ENCODE measurements at places on chromosomes 6 and 20.

DNA sequence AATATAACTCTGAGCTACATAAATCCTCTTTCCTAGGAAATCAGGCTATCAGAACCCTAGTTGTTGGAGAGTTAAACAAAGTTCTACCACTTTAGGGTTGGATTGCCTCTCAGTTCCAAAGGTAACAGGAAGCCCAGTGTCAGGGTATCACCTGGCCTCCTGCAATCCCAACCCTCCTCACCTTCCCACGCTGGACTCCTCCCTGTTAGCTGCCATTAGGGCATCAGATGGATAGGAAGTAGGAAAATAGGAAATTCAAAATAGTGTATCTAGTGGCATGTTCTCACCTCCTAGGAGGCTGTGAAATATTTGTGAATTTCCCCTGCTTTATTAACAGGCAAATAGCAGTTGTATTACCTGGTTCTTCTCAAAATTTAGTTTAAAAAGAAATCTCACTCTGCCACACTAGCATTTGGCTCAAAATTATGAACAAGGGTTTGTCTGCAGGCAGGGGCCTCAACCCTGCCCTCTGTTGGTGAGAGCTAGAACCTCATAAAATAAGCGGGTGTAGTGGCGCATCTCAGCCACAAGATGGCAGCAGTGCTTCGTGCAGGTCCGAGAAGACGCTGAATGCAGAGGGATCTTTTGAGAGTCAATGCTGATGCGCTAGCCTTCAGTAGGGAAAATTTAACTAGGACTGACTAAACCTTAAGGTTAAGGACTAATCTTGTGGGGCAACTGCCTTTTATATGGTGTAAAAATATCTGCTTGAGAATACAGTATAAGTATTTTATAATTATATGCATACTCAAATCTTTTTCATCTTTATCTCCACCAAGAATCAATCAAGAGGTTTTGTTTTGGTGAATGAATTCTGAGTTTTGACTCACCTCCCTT lies 209.8 kb upstream of the KCNQ5 start:
- peak; percentile 88 for DNase-seq

GRCh38 chr6:89959883-89960282 lies 65.6 kb downstream of the GJA10 start:
- DNase-seq, result no peak

GRCh38 chr20:62778601-62779416 lies 17.5 kb upstream of the MRGBP start:
- no peak for DNase-seq

DNA sequence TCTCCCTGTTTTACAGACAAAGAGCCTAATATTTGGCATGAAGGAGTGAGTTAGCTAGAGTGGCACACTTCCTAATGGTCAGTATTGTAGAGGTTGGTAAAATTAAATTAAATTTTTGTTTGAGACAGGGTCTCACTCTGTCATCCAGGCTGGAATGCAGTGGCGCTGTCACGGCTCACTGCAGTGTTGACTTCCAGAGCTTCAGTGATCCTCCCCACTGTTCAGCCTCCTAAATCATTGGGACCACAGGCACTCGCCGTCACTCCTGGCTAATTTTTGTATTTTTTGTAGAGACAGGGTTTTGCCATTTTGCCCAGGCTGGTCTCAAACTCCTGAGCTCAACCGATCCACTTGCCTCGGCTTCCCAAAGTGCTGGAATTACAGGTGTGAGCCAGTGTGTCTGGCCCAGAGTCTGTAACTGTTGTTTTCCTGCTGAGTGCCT lies 70.9 kb downstream of the SCAND1 start:
- no peak for DNase-seq

GRCh38 chr6:144123421-144123820 lies 26.9 kb upstream of the STX11 start:
- no peak for DNase-seq

Measured in activated T-cell treated with anti-CD3 and anti-CD28 coated beads, Interleukin-2, amount 50 U/mL, for 24 hours (primary cell).